Activated CD4-positive, alpha-beta T cell treated with anti-CD3 and anti-CD28 coated beads, Interleukin-2, amount 50 U/mL, for 1 hour (primary cell): ENCODE measurements at places on chromosomes 5 and 9.

DNA sequence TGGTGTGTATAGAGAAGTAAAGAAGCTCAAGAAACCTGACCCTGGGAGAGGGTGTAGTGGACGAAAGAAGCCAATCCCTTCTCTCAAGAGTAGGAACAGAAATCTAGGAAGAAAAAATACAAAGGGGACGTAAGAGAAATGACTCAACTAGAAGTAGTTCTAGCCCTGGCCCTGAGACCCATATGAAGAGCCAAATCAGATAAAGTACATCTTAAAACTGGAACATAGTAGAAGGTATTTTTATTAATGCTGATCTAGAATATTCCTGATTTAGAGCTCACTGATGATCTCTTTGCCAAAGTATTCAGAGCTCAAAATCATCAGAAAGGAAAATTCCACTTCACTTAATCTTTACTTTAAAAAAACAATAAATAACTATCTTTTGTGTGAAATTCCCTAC is 184.8 kb downstream of the MLLT3 start:
- no peak for DNase-seq

GRCh38 chr9:132164604-132165362 is 2.9 kb downstream of the NTNG2 start:
- no peak for DNase-seq

- DNase-seq: no peak
Observed at GRCh38 chr5:179153341-179153901, 93.2 kb downstream of the ZNF354C start.

DNA sequence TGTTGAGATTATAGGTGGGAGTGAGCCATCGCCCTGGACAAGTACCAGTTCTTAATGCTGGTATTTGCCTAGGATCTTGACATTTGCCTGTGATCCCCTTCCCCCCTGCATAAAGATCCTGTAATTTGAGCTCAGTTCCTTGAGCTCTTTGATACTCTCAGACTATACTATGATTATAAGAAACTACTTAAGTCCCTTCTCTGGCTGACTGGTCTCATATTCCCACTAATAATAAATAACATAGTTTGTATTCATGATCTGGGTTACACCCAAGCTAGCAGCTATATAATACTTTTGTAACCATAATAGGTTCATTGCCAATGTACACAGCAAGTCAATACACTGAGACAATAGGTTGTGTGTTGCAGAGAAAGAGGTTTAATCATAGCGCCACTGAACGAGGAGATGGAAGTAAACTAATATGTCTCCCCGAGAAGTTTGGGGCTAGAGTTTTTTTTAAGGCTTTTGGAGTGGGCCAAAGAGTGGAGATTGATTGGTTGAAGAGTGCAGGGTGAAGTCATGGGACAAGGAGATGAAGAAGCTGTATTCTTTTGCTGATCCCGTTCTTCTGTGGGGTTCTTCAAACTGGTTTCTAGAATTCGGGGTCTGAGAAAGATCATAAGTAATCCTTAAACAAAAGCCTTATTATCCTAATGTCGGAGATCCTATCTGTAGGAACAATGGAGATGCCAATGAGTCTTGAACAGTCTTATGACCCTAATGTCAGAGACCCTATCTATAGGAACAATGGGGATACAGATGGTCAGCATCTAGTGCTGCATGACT is 20.7 kb upstream of the SHOC1 start:
- DNase-seq: no peak

GRCh38 chr9:101533334-101534204 is at the start of gene RNF20:
TSS of gene RNF20 (plus strand) at chr9:101533853. CDS start at chr9:101535424, 1,571 bp downstream.
- DNase-seq: peak; percentile 100

DNA sequence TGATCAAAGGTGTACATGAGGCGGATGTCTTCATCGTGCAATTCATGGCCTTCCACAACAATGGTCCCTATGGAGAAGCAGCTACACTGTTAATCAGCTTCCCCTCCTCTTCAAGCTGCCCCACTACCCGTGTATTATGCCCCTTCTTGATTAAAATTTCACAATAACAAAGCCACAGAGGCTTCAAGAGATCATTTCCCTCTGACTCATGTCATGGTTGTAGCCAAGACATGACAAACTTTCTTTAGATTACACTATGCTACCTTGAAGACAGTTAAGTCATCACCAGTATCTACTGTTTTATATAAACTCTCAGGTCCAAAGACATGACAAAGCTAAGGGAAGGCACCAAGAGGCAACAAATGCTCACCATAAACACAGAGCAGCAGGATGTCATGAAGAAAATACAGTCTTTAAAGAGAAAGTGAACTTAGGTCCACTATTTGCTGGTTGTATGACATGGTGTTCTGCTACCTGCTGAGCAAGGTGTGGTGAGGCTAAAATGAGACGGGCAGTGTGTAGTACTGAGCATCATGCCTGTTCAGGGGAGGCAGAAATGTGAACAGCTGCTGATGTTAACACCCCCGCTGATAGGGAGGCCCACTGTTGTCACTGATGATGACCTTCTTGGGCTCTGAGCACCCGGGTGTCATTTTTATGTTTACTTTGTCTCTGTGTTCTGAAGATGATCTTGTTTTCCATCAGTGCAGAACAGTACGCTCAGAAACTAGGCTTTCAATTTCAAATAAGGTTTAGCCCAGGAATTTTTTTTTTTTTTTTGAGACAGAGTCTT is 48.3 kb downstream of the IARS1 start:
- DNase-seq: no peak

GRCh38 chr5:68345171-68345570 is 129.6 kb downstream of the PIK3R1 start:
- no peak for DNase-seq

DNA sequence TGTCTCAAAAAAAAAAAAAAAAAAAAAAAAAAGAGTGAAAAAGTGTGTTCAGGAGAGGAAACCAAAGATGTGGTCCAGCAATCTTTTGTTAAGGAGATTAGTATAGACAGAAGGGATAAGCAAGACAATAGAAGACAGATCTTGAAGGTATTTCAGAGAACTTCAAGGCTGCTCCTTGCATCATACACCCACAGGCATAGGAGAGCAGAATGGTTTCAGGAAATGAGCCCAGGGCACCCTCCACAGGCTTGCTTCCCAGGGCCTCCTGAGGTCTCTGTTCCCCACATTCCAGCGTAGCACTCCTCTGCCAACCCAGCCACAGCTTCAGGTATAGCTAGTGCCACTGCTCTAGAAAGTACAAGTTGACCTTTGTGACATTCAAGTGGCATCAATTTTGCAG is 65.8 kb downstream of the FSTL4 start:
- DNase-seq: no peak

DNA sequence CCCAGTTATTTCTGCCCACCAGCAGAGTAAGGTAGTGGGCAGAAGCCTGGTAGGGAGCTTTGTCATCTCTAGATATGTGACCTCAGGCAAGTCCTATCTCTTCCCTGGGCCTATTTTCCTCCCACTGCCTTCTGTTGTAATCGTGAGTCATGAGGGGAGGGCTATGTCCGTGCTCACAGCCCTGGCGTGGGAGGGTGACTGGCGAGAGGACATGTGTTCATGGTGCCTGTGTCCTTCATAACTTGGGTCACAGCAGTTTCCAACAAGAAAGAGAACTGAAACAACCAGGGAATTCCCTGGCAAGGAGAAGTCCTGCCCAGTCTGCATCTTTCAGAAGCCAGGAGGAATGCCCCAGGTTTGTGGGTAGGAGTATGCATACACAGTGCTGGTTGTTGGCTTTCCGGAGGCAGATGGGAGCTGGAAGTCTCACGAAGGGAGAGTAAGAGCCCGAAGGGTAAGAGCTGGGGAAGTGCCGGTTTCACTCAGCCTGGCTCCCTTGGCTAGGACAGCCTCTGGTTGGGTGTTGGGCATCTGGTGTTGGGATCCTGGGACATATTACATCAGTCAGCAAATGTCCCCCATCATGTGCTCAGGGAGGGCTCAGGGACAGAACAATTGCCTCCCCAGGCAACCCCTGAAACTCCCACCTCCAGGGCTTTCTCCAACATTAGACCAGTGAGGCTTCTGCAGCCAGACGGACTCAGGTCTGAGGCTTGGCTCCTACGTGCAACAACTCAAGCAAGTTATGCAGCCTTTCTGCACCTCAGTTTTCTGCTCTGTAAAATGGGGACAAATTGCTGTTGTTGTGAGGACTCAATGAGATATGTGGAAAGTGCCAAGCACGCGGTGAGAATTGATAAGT is 4.3 kb upstream of the TIFAB start:
- no peak for DNase-seq

GRCh38 chr5:62579761-62580160 is 1.1 kb downstream of the LRRC70 start:
- no peak for DNase-seq

GRCh38 chr5:157458835-157459234 is 1.2 kb upstream of the NIPAL4 start:
- no peak for DNase-seq
